Right atrium auricular region (tissue), 2 donors: ENCODE measurements at places on chromosomes 5 and 9. TPM values are rescaled to one million over a fixed set of nuclear protein-coding genes. Genes with fewer than 3 reads are reported as not detected.

GRCh38 chr5:38589629-38590028 lies 33.2 kb upstream of the LIFR start:
- DNase-seq, result no peak
- H3K4me1 ChIP-seq, result no peaks in the 10 kb centered on the region
- H3K36me3 ChIP-seq, result no peaks in the 10 kb centered on the region
- peak overlapping the region; percentile 20 for H3K27ac ChIP-seq
- H3K4me3 ChIP-seq, result no peak overlapping the region
- H3K27me3 ChIP-seq, result no peaks in the 10 kb centered on the region

GRCh38 chr5:134648425-134649162 lies at the start of gene SEC24A:
SEC24A (plus strand) TSS chr5:134648785; CDS start chr5:134649077, 292 bp downstream.
- peak within 1 kb of the TSS; percentile 90 for H3K4me3 ChIP-seq
- no peaks in the 10 kb centered on the region for H3K27me3 ChIP-seq
- DNase-seq, result peak; percentile 91
- H3K36me3 ChIP-seq, result no peaks in the 10 kb centered on the region
- no peaks in the 10 kb centered on the region for H3K4me1 ChIP-seq

Gene PCDHGA11
- 3.0 TPM for total RNA-seq

- no peak overlapping the region for H3K27ac ChIP-seq
- no peak overlapping the region for H3K4me3 ChIP-seq
- H3K27me3 ChIP-seq, result no peaks in the 10 kb centered on the region
- H3K4me1 ChIP-seq, result peaks cover 6% of the 10 kb centered on the region
- H3K36me3 ChIP-seq, result no peaks in the 10 kb centered on the region
Observed at GRCh38 chr9:121538221-121538620, 38.6 kb upstream of the GGTA1 start.

Gene FSTL4
- not detected for total RNA-seq

- H3K36me3 ChIP-seq, result no peaks in the 10 kb centered on the region
- H3K27ac ChIP-seq, result no peak overlapping the region
- no peaks in the 10 kb centered on the region for H3K27me3 ChIP-seq
- H3K4me1 ChIP-seq, result no peaks in the 10 kb centered on the region
- H3K4me3 ChIP-seq, result no peak overlapping the region
Observed at GRCh38 chr9:87751868-87752267, 25.9 kb downstream of the CTSL start.

DNA sequence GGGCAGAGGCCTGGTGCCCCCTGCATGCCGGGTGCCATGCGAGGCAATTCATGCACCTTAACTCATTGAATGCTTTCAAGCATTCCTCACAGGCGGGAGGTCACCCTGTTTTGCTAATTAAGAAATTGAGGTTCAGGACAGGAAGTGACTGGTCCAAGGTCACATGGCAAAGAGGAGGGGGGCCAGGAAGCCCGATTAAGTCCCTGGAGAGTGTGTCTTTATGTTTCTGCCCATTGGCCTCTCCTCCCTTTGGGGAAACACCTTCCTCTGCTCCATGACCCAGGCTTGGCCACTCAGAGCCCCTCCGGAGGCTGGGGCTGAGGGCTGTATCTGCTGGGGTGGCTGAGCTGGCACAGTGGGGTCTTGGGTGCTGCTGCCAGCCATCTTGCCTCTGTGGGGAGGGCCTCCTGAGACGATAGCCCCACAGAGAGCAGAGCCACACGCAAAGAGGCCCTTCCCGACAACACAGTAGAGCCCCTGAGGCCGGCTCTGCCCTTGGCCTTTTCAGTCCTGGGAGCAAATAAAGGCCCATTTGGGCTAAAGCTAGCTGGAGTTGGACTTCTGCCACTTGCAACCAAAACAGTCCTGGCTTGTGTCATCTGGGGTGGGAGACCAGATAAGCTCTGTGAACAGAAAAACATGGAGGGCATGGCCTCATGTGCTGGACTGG lies 90.8 kb upstream of the NEURL1B start:
- H3K4me3 ChIP-seq, result no peak overlapping the region
- H3K4me1 ChIP-seq, result no peaks in the 10 kb centered on the region
- no peak for DNase-seq
- no peak overlapping the region for H3K27ac ChIP-seq
- no peaks in the 10 kb centered on the region for H3K27me3 ChIP-seq
- no peaks in the 10 kb centered on the region for H3K36me3 ChIP-seq

DNA sequence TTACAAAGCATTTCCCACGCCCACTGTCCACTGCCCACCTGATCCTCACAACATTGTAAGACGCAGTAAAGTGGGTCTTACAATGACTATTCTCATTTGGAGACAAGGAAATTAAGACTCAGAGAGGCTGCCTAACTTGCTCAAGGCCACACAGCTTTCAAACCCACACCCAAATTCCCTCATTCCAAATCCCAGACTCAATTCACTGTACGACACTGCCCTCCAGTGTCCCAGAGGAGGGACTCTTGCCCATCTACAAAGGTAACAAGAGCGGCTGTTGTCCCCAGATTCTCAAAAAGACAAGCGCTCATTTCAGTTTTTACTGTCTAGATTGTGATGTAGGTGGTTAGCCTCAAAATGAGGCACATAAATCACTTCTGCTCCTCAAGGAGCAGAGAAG lies 184.6 kb downstream of the ACTL7B start:
- DNase-seq, result peak; percentile 47
- no peaks in the 10 kb centered on the region for H3K27me3 ChIP-seq
- H3K36me3 ChIP-seq, result no peaks in the 10 kb centered on the region
- H3K4me1 ChIP-seq, result no peaks in the 10 kb centered on the region
- H3K27ac ChIP-seq, result no peak overlapping the region

GRCh38 chr5:168531987-168532864 lies 3.1 kb downstream of the FBLL1 start:
- no peak overlapping the region for H3K4me3 ChIP-seq
- H3K27ac ChIP-seq, result no peak overlapping the region

DNA sequence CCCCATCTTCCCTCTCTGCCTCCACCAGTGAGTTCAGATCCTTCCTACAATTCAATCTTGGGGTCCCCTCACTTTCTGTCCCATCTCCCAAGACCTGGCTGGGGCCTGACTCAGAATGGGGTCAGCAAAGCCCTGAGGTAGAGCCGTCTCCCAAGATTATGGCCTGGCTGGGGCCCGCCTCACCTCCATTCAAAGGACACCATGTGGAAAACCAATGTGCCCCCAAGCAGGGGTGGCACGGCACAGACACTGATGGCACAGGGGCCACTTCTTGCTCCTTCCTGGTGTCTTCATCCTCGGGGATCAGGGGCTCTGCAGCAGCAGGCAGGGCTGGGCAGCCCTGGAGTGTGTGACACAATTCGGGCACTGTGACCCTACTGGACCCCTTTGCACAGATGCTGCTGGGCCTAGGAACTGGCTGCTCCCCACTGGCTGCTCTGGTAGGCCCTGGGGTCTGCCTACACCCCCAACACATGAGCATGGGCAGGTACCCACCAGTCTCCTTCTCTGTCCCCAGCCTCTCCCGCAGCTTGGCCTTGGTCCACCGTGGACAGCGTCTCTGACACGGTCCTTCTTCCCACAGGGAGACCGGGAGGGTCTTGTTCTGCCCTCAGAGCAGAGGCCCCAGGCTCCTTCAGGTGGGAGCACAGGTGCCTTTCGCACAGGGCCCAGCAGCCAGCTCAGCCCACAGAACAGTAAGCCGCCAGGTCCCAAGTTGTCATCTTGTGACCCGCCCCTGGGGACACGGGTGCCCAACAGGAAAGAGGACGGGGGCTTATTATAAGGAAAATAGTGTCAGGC lies 89.5 kb downstream of the ADAMTS2 start:
- no peak overlapping the region for H3K4me3 ChIP-seq
- DNase-seq, result no peak
- H3K4me1 ChIP-seq, result no peaks in the 10 kb centered on the region
- no peak overlapping the region for H3K27ac ChIP-seq
